ENCODE measurements at places on chromosomes 5 and 9.

GRCh38 chr5:102778478-102778877 lies 23.4 kb downstream of the PAM start:
- DNase-seq, result no peak

GRCh38 chr5:60334281-60334713 lies 365.7 kb downstream of the DEPDC1B start:
- no peak for DNase-seq

- no peak for DNase-seq
Observed at GRCh38 chr9:4098031-4098430, 201.8 kb downstream of the GLIS3 start.

GRCh38 chr5:171629628-171630349 lies 155.8 kb upstream of the SMIM23 start:
- no peak for DNase-seq

GRCh38 chr9:128396970-128397613 lies 23.6 kb upstream of the CERCAM start:
- DNase-seq, result no peak

- DNase-seq, result no peak
Observed at GRCh38 chr5:61461417-61461816, 129.4 kb downstream of the ZSWIM6 start.

- DNase-seq, result no peak
Observed at GRCh38 chr5:126849101-126849678, 72.3 kb downstream of the LMNB1 start.

DNA sequence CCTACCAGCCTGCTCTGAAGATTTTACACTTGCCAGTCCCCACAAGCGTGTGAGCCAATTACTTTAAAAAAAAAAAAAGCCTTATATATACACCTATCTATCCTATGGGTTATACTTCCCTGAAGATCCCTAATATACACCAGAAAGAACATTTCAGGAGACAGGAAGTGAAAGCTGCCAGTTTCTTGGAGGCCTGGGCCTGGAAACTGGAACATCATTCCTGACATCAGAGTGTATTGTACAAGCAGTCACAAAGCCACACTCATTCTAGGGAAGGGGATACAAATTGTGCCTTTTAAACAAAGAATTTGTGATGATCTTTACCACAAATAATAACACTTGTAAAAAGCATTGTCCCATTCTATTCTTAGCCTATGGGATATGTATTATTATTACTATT lies 98.3 kb upstream of the FBN2 start:
- DNase-seq, result no peak

DNA sequence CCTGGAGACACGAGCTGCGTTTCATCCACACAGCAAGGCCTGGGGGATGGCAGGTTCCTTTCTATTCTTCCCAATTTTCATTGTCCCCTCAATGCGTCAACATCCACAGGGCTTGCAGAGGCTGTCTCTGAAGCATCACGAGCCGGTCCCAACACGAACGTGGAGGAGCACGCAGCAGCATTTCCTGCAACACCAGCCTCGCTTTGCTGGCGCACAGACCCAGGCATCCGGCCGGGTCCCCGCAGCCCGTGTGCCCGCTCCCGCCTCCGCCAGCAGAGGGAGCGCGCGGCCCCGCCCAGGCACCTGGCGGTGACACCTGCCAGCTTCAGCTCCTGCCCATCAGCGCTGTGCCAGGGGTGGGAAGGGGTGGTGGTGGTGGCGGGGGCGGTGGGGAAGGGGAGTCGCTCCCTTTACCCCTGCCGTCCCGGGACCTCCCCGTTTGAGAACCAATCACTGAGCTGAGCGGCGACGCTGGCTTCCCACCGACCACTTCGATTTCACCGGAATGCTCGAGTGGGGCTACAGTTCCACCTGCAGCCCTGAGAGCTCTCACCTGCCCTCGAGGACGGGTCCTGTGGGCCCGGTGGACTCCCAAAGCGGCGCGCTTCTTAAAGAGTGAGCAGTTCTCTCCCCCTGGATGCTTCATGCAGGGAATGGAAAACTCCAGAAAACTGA lies 464.5 kb downstream of the ICE1 start:
- no peak for DNase-seq

DNA sequence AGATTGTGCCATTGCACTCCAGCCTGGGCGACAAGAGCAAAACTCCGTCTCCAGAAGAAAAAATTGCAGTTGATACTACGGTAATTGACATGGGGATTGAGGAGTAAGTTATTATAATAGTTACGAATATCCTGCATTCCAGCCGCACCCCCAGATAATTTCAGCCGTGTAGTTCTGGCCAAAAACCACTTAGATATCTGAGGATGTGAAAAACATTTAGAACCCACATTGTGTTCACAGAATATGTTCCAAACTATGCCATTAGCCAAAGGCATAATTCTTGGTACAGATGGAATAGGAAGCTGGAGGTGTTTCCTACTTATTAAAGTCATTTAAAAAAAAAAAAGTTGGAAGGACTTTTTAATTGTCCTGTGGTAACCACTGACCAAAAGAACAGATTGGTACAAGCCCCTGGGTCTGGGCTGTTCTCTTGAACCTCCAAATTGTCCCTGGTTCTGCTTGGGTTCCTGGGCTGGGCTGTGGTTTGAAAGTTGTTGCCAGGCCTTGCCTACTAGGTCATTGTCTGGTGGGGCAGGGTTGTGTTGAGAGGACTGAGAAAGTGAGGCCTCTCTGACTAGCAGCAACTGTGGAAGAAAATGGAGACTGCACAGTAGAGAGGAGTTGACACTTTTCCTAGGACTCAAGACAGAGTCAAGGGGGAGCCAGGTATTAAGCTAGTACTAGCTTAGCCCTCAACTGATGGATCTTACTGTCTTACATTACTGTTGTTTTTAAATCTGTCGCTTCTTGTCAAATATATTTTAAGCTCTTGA lies 198.8 kb downstream of the NR3C1 start:
- no peak for DNase-seq

GRCh38 chr5:44388321-44389089 lies 715 bp downstream of the FGF10 start:
- DNase-seq, result no peak

GRCh38 chr9:121383715-121384114 lies 13.7 kb upstream of the STOM start:
- no peak for DNase-seq

GRCh38 chr5:140420226-140420570 lies 18.6 kb downstream of the ANKHD1 start:
- DNase-seq, result no peak

- no peak for DNase-seq
Observed at GRCh38 chr9:81477669-81478068, 211.7 kb downstream of the TLE1 start.

DNA sequence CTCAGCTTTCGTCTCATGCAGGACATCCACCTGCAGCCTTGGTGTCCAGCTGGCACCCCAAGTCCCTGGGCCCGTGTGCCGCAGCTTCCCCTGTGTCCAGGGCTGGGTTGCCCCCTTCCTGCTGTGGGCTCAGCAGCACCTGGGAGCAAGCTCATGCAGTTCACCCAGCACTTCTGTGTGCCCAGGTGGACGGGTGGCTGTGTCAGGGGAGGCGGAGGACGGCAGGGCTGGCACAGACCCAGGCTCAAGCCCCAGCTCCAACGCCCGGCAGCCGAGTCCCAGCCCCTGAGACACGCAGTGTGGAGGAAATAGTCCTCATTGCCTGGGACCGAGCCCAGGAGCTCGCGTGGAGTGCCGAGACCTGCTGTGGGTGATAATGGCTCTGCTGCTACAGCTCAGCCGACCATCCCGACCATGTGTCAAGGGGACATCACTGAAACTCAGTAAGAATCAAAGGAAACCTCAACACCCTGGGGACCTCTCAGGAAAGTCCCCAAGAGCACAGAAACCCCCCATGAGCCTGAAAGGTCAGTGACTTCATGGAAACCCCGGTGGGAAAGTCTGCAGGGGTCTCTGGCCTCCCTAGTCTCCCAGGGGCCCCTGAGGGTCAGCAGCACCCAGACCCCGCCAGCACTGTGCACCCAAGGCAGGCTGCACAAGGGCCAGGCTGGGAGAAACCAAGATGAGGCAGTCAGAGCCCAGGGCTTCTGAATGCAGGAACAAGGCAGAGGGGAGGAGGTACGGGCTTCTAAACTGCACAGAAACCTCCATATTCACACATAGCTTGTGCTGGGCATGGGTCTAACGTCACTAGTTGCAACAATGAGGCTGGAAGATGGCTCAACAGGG lies 38.8 kb downstream of the LPCAT1 start:
- no peak for DNase-seq

DNA sequence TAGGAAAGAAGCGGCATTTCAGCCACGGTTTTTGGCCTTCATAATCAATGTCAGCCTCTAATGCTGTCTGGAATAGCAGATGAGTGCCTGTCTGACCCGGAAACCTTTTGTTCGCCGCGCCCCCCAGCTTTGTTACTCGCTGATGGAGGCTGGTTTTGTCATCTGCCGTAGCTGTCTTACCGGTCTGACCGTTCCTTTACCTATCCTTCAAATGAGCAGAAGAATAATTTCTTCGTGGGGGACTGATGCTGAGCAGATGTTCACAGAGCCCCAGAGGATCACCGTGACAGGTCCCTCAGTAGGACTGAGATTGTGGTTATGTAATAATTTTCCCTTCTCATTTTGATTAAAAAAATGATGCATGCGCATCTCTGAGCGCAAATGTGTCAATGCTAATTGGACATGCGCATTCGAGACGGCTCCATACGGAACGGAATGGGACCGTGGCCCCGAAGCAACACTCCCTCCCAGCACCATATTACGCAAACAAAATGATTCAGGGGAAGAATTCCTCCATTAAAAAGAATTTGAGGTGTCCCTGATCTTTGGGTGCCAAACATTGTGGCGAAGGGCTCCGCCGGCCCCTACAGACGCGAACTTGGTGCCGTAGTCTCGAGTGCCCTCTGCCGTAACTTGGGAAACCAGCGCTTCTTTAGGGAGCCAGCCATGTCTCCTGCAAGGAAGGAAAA lies 27.6 kb downstream of the TLX3 start:
- DNase-seq, result no peak

GRCh38 chr9:78860801-78861475 lies 564.0 kb downstream of the PSAT1 start:
- no peak for DNase-seq

GRCh38 chr5:6541256-6542013 lies 91.4 kb downstream of the NSUN2 start:
- DNase-seq, result no peak

DNA sequence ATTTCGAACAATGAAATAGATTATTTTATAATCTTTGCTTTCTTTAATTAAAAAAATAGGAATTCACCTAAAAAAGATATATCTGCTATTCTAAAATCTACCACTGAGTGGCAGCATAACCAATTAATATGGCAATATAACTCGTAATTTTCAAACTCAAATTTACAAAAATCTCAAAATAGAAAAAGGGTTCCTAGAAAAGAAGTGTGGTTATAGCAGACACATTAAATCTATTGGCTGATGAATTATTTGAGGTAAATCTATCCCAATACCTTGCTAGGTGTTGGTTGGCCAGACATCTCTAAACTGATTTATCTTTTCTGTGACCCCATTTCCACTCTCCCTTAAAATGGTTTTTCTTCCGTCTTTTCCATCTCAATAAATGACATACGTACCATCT lies 30.2 kb upstream of the NRG2 start:
- no peak for DNase-seq

DNA sequence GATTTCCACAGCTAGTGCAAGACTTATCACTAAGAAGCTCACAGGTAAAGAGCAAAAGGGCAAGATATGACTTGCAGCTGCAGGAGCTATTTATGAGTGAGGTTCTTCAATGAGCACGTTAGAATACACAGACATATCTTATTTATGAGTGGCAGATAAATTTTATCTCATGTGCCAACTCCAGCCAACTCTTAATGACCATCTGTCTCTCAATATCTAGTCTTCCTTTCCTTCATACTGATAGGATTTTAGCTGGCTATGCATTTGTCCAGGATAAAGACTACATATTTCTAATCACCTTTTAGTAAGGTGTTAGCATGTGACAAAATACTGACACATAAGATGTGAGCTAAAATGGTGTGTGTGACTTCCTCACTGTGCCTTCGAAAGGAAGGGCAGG lies 304.5 kb downstream of the TRPM3 start:
- no peak for DNase-seq

DNA sequence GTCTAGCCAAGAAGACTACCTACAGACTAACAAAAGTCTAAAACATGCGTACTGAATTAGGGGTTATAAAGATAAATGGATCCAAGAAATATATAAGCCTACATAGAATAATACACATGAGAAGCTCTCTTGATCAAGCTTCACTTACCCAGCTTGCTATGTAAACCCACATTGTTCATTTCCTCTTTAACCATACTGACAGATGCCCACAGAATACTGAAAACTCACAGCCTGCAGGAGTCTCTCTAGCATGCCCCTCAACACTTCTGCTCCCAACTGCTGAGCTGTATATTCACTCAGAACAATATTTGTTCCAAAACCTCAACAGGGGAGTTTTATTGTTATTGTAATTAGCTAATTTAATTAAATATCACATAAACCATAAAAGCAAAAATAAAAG lies 52.4 kb downstream of the RFX3 start:
- DNase-seq, result no peak

GRCh38 chr5:174172152-174172551 lies 126.6 kb downstream of the NSG2 start:
- DNase-seq, result peak; percentile 49

GRCh38 chr9:107137495-107138202 lies 145.4 kb upstream of the RAD23B start:
- no peak for DNase-seq

Data from nucleus accumbens (tissue), 56 donors.